ENCODE measurements at places on chromosomes 16 and 17.
A peak's percentile ranks its signal among the peaks of the same experiment; 100 is the strongest.

- DNase-seq = no peak
These were observed 19.0 kb downstream of the SPIRE2 start for GRCh38 chr16:89847051-89847939.

GRCh38 chr17:63772801-63773271 is 561 bp downstream of the CCDC47 start:
- no peak for DNase-seq

- no peak for DNase-seq
These were observed 195.2 kb upstream of the KIF2B start for GRCh38 chr17:53627511-53627910.

DNA sequence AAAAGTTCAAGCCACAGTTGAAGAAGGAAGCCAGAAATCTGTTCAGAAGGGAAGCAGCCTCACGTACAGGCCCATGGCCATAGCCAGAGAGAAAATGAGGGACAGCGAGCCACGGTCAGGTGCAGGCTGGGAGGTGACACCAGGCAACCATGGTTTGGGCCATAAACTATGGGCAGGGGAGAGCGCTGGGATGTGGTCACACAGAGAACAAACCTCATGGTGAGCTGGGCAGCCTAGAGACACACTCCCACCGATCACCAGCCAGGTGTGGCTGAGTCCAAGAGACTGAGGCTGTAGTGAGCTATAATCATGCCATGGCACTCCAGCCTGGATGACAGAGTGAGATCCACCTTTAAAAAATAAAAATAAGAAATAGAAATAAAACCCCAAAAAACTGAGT is 76.5 kb downstream of the NETO2 start:
- no peak for DNase-seq

DNA sequence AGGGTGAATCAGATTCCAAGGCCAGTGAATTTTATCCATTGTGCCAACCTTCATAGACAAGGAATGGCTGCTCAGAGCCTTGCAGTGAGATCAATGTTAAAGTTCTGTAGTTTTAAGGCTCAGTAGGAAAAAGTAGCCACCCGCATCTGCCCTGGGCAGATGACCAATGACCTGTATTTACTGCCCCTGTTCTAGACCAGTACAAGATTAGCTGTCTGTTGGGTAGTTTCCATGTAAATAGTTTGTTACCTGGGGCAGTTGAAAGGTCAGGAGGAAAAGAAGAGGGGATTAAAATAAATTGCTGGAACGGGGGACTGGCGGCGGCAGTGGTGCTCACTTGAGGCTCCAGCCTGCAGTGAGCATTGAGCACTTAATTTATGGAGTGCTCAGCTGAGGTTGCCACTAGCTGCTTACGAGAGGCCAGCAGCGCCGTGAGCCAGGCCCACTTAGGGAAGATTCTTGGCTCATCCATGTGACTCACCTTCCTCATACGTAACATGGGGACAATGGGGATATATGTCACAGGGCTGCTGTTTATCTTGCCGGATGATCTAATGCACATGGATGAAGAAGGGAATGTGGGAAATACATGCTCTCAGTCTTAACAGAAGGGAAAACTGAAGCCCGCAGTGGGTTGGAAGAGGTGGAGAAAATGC is 10.7 kb upstream of the NOS2 start:
- no peak for DNase-seq

DNA sequence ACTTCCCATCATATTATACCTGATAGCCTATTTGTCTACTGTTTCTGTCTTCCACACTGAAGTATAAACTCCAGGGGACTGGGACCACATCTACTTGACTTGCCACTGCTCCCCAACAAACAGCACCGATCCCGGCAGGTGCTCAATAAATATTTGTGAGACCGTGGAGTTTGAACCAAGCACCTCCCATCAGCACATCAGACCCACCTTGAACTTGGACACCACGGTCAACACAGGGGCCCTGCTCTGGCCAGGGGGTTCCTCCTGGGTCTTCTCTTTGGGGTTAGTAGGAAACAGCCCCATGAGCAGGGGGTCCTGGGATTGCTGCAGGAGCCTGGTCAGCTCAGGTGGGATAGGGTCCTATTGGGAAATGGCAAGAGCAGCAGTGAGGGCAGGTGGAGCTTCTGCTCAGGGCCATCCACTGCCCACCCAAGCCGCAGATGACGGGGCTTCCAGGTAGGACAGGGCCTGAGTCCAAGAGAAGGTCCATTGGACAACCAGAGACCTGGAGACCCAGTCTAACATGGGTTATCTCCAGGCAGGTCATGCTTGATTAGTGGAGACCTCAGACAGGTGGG is 19.9 kb downstream of the ZNHIT3 start:
- DNase-seq = no peak

DNA sequence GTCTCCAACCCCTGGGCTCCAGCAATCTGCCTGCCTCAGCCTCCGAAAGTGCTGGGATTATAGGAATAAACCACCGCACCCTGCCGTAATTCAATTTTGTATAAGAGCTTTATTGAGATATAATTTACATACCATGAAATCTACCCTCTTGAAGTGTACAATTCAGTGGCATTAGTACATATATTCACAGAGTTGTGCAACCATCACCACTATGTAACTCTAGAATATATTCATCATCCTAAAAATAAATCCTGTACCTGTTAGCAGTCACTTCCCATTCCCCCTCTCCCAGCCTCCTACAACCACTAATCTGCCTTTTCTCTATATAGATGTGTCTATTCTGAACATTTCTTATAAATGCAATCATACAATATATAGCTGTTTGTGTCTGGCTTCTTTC is 26.1 kb downstream of the TOM1L2 start:
- no peak for DNase-seq

GRCh38 chr17:6713130-6713917 is at the start of gene SLC13A5:
SLC13A5 (minus strand) TSS chr17:6713369; CDS start chr17:6713333, 36 bp downstream.
- no peak for DNase-seq

DNA sequence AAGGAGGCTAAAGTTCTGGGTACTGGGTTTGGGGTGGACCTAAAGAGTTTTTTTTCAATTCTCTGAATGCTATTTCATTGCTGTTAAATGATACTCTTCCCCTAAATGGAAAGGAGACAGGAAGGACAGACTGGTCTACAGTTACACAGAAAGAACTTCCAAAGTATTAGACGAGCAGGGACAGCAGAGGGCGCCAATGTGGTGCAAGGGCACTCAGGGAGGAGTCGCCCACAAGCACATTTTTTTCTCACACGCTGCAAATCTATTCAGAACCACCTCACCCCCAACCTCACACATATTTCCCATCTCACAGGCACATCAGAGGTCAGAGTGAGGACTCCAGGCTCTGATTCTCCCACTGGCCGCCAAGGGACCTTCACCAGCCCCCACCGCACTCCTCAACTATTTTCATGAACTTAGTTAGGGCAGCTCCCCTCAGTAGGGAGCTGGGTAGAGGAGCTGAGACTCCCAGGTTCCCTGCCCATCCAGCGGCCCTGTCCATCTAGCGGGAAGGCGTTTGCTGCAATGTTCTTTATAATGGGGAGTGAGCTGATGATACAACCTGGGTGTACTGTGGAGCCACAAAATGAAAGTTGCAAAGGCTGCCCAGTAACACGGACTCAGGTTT is 6.8 kb upstream of the CA4 start:
- DNase-seq = peak; percentile 57

- no peak for DNase-seq
These were observed 128.8 kb downstream of the CYB561 start for GRCh38 chr17:63317166-63317840.

- no peak for DNase-seq
These were observed 18.0 kb downstream of the MPRIP start for GRCh38 chr17:17060001-17060922.

- no peak for DNase-seq
These were observed 119.2 kb upstream of the NETO2 start for GRCh38 chr16:47262938-47263337.

DNA sequence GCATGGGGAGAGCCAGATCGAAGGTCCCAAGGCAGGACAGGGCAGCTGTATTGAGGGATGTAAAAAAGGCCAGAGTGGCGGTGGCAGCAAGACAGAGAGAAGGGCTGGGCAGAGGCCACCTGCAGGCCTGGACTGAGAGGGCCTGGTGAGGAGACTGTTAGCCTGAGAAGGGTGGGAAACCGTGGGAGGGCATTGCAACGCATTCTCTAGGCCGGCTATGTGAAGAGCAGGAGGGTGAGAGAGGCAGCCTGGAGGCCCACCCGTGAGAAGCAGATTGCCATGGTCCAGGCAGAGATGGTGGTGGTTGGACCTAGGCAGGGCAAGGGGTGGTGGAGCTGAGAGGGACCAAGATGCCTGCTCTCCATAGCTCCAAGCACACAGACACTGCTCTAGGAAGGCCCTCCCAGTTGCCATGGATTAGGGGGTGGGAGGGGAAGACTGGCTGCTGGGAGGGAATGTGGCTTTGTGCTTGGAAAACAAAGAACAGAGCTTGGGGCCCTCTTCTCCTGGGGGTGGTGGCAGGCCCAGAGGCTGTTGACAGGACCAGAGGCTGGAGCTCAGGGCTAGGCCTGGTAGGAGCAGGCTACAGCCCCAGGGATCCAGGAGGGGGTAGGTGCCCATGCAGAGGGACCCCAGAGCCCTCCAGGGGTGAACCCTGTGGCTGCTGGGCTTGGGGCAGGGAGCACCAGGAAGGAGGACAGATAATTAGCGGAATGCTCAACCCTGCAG is 12.4 kb upstream of the TCAP start:
- DNase-seq = no peak

DNA sequence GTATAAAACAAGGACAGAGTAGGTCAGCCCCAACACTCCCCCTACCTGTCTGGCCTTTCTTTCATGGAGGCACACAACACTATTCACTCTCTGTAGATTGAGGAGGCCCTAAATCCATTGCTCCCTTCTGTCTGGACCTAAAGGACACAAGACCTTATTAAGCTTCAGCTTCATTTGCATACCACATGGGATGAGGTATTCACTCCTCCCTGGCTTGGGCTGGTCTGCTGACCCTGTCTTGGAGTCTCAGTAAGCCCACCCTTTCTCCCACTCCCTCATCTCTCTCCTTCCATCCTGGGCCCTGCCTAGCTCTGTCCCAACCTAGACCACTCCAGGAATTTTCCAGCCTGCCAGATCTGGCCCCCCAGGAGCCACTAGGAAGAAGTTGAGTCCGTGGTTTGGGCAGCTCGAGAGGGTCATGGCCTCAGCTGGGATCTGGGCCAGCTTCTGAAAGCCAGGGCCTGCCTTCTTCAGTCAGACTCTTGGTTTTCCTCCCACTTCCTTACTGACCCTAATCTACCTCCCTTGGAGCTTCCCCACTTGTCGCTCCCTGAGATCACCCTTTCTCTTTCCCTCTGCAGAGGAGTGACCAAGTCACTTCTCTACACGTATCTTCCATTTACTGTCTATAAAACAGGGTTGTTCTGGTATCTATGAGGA is 6.5 kb upstream of the LLGL1 start:
- DNase-seq = no peak

DNA sequence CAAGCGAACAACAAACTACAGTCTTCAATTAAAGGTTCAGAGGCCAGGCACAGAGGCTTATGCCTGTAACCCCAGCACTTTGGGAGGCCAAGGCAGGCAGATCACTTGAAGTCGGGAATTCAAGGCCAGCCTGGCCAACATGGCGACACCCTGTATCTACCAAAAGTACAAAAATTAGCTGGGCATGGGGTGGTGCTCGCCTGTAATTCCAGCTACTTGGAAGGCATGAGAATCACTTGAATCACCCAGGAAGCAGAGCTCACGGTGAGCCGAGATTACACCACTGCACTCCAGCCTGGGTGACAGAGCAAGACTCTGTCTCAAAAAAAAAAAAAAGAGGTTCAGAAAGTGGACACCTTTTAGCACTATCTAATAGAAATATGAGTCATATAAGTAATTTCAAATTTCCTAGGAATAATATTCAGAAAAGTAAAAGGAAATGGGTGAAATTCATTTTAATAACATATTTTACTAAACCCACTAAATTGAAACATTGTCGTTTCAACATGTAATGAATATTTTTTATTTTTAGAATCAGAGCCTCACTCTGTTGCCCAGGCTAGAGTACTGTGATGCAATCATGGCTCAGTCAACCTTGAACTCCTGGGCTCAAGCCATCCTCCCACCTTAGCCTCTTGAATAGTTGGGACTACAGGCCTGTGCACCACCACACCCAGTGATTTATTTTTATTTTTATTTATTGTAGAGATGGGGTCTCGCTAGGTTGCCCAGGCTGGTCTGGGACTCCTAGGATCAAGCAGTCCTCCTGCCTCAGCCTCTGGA is 15.2 kb upstream of the MARCHF10 start:
- DNase-seq = no peak

- DNase-seq = no peak
These were observed 5.1 kb upstream of the C1QTNF8 start for GRCh38 chr16:1101133-1101532.

GRCh38 chr16:77955127-77955526 is 67.2 kb upstream of the CLEC3A start:
- DNase-seq = no peak

- DNase-seq = no peak
These were observed 6.8 kb upstream of the MPRIP start for GRCh38 chr17:17035490-17035889.

DNA sequence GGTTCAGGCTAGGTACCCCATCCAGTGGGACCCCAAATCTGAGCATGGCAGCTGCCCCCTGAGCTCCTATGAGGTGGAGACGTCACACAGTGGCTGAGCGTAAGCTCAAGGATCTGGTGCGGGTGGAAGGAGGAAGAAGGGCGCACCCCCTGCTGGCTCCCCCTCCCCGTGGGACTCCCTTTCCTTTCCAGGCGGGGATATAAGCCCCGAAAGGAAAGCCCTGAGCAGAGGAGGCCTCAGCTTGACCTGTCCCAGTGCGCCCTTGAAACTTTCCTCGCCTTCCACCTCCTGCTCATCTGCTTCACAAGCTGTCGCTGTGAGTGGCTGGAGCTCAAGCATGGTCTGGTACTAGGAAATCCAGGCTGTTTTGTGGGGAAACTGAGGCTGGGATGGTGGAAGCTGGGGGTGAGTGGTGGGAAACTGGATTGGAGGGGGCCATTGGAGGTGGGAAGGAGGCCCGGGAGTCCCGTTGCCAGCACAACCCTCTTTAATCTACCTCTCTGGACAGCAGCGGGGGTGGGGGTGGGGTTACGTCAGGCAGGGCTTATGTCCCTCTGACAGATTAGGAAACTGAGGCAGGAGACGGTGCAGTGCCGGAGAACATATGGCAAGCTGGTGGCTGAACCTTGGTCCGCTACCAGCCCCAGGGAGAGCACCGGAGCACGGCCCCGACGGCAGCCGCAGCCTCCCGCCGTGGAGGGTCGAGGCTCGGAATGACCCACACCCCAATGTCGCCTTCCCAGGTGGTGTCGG is 92.3 kb upstream of the TMEM97 start:
- DNase-seq = no peak

GRCh38 chr17:15404106-15405057 is 63.0 kb upstream of the TEKT3 start:
- no peak for DNase-seq

DNA sequence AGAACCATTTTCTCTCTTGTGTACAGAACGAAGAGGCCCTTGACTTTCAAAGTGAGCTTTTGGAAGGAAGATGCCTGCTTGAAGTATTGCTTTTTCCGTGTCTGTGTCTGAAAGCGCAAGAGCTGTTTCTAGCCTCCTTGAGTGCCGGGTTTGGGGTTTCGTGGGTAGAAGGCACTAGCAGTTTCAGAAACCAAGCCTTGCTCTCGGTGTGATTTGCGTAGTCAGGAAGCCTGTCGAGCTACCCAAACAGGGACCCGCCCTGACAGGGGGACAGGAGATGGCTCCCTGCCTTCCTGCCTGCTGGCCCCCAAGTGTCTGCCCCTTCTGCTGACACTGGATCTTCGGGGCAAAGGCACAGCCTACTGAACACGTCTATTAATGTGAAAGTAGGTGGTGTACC is 322.0 kb downstream of the MAF start:
- DNase-seq = no peak
